Prostate gland (tissue), 2 donors: ENCODE measurements at places on chromosomes 13 and 19.

DNA sequence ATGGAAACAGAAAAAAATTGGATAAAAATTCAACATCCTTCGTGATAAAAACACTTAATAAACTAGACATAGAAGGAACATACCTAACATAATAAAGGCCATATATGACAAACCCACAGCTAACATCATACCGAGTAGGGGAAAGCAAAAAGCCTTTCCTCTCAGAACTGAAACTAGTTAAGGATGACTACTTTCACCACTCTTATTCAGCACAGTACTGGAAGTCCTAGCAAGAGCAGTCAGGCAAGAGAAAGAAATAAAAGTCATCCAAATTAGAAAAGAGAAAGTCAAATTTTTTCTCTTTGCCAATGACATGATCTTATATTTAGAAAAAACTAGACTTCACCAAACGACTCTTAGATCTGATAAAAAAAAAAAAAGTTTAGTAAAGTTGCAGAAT, 25.8 kb upstream of the SLC7A9 start:
- DNase-seq = no peak

DNA sequence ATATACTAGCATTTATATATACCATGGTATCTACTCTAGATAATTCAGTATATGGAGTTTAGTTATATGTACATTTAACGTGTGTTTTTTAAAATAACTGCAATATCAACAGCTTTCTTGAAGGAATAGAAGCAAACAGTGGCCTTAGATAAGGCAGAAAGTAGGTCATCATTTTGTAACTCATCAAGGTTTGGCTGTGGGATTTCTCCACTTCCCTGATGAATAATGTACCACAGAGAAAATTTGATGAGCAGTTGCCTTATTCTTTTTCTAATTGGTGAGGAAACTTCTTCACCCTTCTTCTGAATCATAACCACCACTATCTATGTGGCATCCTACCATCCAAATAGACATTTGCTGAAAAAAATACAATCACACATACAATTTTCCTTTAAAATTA, 590.2 kb upstream of the SPRY2 start:
- no peak for DNase-seq

DNA sequence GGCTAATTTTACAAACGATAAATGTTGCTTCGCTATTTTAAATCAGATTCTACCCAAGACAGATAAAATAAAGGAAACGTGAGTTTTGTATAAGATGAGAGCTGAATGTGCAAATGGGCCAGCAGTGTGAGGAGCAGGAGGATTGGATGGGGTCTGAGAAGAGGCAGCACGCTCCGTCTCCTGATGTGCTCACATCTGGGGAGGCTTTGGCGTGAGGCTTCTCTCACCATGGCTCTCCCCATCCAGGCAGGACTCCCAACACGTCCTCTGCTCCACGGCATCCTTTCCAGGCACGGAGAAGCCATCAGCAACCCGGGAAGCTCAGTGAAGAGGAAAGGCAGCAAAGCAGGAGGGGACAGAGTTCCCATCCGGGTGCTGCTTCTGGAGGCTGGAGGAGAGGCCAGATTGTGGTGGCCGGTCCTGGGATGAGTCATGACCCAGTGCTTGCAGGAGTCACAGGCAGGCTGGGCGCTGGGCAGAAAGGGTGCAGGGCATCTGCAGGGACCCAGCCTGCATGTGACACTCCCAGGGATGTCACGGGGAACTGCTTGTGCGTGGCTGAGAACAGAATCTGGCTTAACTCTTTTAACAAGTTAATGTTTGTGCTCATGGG, 47.5 kb downstream of the ZNF536 start:
- no peak for DNase-seq

DNA sequence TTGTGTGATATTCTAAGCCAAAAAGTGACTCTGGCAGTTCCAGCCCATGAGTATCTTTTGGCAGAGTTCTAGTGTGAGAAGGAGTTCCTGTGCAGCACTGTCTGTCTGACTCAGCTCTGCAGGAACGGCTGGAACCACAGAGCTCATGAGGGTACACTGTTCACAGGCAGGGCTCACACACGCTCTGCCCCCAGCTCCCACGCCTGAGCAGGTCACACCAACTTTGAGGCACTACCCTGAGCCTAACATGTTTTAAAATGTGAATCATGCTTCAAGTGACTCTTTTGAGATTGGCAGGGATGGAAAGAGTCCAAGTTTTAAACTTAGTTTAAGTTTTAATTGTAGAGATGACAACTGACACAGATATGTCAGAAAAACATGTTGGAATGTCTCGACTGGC, 1203.3 kb downstream of the UQCRFS1 start:
- DNase-seq = no peak

DNA sequence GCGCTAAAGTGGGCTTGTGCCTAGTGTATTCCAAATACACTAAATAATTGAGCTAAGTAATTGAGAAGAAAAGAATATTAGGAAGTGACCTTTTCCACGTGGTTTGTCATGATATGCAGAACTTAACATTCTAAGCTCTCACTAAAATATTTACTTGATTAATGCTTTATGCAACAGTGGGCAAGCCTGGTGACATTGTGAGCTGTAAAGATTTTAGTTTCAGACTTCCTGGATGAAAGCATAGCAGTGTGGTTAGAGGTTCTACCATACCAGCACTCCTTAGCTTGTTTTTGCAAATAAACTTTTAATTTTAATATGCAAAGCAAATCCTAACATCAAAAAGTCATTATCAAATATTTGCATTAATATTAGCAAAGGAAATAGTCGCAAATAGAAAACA, 1065.1 kb upstream of the SPRY2 start:
- DNase-seq = no peak

- DNase-seq = no peak
Measured at GRCh38 chr13:20192836-20193161, at the start of gene GJB2. TSS of gene GJB2 (minus strand) at chr13:20192938. CDS start at chr13:20189581, 3,357 bp downstream.

DNA sequence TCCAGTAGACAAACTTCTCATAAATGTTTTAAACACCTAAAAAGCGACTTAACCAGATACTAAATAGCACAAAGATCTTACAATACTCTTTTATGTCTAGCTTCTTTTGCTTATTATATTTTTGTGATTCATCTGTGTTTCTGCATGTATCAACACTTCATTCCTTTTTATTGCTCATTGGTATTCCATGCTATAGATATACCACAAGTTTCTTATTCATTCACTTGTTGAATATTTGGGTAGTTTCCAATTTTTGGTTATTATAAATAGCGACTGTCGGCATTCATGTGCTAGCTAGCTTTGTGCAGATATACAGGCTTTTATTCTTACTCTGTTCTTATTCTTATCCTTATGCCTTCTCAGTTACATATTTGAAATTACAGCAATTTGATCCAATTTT, 50.0 kb upstream of the RGCC start:
- DNase-seq = no peak

DNA sequence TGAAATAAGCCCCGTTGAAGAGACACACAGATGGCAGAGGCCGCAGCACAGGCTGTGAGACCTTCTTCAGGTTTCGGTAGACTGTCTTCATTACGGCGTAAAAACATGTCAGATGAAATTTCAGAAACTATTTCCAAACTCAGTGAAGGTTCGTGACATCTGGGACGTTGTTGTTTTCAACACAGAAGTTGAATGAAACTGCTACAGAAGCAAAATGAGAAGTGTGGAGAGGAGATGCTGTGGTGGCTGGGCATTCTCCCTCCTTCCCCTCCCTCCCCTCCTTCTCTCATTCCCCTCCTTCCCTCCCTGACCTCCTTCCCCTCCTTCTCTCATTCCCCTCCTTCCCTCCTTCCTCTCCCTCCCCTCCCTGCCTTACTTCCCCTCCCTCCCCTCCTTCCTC, 113.6 kb downstream of the ATP11A start:
- DNase-seq = no peak

- DNase-seq = no peak
Measured at GRCh38 chr13:43246382-43246781, 223.0 kb downstream of the DNAJC15 start.
